ENCODE measurements at places on chromosomes 5 and 9.
A peak's percentile ranks its signal among the peaks of the same experiment; 100 is the strongest.

DNA sequence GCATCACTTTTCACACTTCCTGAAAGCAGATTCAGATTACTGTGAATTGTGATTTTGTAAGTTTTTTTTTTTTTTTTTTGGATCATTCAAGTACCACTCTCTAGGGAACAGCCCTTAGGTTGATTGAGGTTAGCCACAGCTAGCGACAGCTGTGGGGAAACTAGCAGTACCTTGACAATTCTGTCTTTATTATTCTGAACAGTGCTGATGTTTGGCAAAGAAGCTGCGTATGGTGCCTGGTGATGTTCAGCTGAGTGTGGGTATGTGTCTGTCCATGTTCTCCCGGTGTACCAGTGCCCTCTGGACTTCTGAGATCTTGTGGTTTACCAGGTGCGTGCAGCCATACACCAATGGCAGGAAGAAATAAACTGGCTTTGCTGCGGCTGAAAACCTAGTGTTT, 117.3 kb upstream of the PLPPR1 start:
- DNase-seq = no peak

DNA sequence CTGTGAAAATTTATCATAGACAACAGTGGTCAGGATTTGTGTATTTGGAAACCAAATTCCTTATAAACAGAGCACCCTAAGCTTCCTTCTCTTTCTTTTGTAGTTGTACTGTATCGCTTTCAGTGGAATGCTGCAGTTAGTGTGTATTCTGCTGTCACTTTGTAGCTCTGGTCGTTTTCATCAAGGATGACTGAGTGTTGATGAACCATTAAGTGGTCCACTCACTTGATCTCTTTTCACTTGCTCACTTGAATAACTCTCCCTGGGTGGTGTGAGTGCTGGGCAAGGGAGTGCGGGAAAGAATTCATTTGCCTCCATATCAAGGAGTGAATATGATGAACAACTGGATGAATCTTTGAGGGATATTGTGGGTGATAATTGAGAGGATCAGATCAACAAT, 1225.7 kb upstream of the WWC1 start:
- DNase-seq = no peak

DNA sequence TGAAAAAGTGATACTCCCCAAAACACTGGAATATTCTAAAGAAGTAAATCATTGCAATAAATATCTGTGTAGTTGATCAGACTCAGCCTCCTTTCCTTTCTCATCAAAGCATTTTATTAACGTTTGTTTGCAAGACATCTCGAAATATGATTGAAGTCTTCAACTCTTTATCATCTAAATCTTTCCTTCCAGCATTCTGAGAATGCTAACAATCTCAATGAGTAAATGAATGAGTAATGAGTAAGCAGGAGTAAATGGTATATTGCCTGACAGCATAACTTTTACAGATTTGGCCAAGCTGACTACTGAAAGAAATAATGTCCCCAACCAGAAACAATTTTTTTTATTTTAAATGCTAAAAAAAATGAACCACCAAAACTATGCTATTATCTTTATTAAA, 157.1 kb downstream of the SLCO4C1 start:
- DNase-seq = no peak

GRCh38 chr5:65067147-65067506, 298.4 kb downstream of the CWC27 start:
- no peak for DNase-seq

- no peak for DNase-seq
Measured at GRCh38 chr5:125634216-125634835, 788.9 kb upstream of the GRAMD2B start.

- no peak for DNase-seq
Measured at GRCh38 chr5:107467137-107467932, 203.4 kb downstream of the EFNA5 start.

DNA sequence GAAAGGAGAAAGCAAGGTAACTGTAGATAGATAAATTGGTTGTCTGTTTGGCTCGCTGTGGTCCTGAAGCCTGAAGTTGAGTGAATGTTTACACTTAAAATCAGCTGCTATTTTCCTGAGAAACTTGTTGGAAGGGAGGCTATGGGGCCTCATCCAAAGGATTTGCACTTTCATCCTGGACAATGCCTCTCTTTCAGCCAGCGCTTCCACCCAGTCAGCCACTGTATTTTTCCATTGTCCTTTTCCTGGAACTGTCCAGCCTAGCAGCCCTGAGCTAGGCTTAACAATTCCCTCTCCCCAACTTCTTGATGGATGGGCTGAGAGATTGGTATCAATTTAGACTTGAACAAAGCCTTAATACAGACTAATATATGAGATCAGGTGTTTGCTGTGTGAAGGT, 429.2 kb downstream of the DMAC1 start:
- no peak for DNase-seq

DNA sequence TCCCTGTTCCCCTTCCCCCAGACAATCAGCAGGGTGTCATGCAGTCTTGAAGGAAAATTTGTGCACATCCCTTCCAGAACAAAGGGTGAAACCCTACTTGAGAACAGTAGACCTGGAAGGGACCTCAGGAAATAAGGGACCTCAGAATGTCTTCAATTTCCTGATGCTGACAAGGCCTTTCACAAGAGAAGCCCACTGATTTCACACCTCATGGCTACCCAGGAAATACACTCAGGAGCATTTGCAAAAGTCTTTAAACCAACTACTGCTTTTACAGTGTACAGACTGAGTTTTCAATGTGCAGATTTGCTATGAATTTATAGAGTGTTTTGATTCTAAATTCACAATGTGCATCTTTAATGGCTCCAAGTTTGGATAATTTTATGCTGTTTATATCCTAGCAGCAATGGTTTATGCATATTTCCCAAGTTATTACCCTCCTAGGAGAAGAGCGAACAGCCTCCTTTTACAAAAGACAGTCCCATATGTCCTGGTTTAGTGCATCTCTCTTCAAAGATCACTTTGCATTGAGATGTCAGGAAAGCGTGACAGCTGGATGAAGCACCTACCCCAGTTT, 74.8 kb downstream of the GALNT10 start:
- no peak for DNase-seq

DNA sequence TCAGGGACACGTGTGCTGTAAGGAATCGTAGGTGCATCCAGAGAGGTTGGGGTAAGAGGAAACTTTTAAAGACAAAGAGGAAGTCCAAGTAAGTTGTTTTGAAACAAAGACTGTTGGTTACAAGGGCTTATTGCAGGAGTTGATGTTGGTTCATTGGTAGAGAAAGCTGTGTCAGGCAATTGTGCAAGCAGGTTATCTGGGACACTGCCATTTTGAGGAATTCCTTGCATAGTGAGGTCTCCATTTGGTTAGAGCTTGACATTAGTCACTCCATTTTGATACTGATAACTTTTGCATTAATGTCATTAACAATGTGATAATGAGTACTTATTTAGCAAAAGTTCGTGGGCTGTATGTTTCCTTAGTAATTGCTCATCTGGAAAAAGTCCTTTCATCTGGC, 24.9 kb downstream of the CNOT6 start:
- no peak for DNase-seq

GRCh38 chr5:111238431-111239225, 14.4 kb downstream of the CAMK4 start:
- DNase-seq = no peak

DNA sequence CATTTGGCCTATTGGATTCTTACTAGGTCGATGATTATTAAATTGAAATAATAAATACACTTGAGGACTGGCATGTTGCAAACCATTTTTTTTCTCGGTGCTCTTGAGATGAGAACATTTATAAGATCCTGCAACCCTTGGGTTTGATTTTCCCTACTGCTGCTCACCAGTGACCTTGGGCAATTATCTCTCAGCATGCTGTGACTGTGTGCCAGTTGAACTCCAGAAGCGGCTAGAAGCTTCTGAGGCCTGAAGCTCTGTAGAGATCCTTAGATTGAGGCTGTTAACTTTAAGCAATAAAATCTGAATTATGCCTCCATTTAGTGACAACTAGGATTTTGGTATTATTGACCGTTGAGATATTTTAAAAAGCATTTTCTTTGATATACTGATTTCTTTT, 489.8 kb downstream of the MAT2B start:
- DNase-seq = no peak

DNA sequence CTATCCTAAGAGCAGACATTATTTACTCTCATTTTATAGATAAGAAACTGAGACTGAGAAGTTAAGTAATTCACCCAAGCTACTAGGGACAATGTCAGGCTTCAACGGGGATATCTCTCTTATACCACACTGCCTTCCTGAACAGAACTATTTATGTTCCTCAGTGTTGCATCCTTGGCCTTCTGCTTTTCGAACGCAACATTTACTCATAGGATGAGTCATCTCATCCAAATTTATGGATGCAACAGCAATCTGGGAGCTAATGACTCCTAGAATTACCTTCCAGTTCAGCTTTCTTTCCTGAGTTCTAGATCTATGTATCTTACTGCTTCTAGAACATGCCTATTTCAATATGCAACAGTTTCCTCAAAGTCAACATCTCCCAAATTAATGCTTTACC, 103.6 kb upstream of the PAM start:
- no peak for DNase-seq

- peak; percentile 97 for DNase-seq
Measured at GRCh38 chr9:106892632-106893031, 29.7 kb downstream of the ZNF462 start.

GRCh38 chr5:136013559-136013958, 15.2 kb upstream of the TGFBI start:
- no peak for DNase-seq
